ENCODE measurements at places on chromosomes 12 and 14.

GRCh38 chr12:2288001-2288400 lies 235.2 kb downstream of the CACNA1C start:
- no peak for DNase-seq

DNA sequence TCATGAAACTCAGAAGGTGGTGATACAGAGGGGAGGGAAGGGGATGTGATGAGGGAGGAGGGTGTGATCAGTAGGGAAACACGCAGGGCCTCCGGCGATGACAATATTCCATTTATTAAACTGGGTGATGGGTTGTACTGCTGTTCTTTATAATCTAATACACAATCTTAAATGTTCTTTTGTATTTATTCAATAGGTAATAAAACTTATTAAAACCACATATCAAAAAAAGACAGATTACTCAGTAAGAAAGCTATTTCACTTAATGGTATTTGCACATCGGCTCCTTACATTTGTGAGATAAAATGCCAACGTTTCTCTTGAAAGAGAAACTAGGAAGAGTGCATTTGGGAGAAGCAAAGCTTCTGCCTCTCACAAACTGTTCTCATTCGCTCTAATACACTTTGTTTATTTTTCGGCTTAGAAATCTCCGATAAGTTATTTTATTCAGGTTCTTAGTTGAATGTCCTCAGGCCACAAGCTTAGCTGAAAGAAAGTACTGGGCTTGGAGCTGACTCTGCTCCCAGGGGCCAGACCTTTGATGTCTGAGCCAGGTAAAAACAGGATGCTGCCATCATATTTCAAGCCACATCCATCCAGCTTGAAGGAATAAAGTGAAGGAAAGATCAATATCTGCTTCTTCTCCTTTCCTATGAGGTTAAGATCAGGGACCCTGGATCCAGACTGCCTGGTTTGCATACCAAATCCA lies 17.5 kb downstream of the STON2 start:
- no peak for DNase-seq

- no peak for DNase-seq
Measured at GRCh38 chr12:82833481-82833880, 146.8 kb downstream of the TMTC2 start.

- DNase-seq, result no peak
Measured at GRCh38 chr12:49049566-49050224, 10.9 kb downstream of the KMT2D start.

DNA sequence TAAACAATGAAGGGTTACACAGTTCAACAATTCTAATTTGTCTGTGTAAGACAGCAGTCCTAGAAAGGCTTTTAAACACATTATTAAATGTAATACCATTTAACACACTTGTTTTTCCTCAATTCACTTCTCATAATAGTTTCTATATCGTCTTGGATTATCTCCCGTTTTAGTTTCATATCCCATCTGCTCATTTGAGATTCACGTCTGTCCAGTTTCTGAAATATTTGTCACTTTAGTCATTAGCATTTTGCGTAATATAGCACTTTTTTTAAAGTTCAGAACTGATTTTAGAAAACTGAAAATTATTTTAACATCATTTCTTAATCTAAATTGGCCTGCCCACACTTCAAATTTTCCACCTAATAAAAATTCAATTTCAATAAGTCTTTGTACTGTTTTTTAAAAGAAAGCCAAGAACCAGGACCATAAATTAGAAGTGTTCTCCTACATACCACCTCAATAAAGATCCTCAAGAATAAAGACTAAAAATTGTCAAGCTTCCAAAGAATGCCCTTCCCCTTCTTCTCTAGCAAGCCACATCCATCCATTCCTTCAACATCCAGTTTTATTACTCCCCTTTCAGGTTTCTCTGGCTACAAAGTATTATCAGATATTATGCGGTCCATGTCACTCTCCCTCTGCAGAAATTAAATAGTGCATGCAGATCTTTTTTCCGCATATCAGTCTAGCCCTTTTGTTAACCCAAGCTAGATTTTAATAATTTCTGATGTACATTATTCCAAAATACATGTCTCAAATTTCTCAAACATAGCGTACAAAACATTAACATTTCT lies 11.9 kb downstream of the MED13L start:
- DNase-seq, result no peak

- DNase-seq, result no peak
Measured at GRCh38 chr14:80404413-80404812, 193.1 kb upstream of the DIO2 start.

DNA sequence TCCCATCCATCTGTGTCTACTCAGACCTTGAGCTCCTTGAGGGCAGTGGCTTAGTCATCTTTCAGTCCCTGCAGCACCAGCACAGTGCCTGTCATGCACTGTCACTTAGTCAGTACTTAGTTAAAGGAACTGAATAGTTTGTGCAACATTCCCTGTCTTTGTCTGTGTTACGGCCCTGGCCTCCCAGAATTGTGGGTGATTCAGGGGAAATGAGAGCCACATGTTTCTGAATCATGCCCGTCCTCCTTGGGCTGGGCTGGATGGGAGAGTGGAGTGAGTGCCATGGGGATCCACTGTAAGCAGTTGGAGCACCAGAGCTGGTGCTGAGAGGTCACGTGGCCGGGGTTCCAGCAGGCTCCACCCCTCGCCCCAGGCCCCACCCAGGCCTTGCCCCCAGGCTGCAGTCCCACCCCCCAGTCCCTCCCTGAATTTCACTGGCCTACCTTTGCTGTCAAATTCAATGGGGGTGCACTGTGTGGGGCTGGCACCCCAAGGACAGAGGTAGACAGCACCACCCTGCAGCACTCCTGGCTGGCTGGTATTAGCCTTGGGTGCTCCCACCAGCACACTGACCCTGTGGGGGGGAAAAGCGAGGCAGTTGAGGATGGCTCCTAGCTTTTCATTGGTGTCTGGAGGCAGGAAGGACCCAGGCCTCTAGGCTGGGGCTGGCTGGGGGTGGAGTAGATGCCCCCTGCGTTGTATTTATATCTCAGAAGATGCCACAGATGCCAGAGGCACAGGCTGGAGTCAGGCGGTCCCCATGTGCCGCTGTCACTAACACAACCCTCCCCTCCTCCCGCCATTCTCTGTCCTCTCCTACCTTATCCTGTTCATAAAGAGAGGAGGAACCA lies 7.5 kb downstream of the ITGA5 start:
- peak; percentile 33 for DNase-seq

- no peak for DNase-seq
Measured at GRCh38 chr12:86837246-86837645, 581.1 kb upstream of the MGAT4C start.

GRCh38 chr12:4001841-4002240 lies 128.6 kb upstream of the PARP11 start:
- DNase-seq, result no peak

GRCh38 chr14:31994391-31995033 lies 82.6 kb upstream of the ARHGAP5 start:
- no peak for DNase-seq

- no peak for DNase-seq
Measured at GRCh38 chr14:31269634-31270195, 62.1 kb upstream of the HECTD1 start.

DNA sequence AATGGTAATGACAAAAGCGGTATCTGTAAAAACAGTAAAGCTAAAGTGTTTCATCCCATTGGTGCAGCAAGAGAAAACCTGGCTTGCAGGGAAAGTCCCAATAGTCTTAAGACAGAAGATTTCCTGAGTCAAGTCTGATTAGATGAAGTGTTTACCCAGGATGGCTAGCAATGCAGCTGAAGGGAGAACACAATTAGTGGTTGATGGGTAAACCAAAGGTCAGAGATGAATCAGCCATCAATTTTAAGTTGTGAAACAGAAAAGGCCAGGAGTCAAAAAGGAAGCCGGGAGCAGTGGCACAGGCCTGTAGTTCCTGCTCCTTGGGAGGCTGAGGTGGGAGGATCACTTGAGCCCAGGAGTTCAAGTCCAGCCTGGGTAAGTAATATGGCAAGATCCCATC lies 52.6 kb downstream of the SEC23A start:
- DNase-seq, result peak; percentile 25

- no peak for DNase-seq
Measured at GRCh38 chr12:15220451-15220850, 766 bp downstream of the RERG start.

DNA sequence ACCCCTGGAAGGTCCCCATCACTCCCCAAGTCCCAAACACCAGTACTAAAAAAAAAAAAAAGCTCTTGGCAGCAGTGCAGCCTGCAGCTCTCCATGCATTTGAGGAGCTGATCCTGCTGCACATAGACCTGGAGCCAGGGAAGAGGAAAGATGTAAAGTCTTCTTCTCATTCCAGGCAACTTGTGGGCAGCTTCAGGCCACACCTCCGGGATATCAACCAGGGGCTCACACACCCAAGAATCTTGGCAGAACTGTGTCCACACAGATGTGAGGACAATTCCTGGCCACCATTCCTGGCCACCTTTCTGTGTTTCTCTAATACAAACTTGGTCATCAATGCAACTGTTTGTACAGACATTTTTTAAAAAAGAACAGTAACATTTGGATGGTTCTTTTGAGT lies 72.7 kb downstream of the TMEM132C start:
- DNase-seq, result no peak

- no peak for DNase-seq
Measured at GRCh38 chr12:110932046-110932445, 11.7 kb upstream of the MYL2 start.

GRCh38 chr14:81427348-81428058 lies 27.4 kb upstream of the STON2 start:
- no peak for DNase-seq

- DNase-seq, result peak; percentile 49
Measured at GRCh38 chr14:45145214-45145613, 9.5 kb downstream of the FANCM start.

- no peak for DNase-seq
Measured at GRCh38 chr12:98090731-98091130, 424.7 kb upstream of the TMPO start.

DNA sequence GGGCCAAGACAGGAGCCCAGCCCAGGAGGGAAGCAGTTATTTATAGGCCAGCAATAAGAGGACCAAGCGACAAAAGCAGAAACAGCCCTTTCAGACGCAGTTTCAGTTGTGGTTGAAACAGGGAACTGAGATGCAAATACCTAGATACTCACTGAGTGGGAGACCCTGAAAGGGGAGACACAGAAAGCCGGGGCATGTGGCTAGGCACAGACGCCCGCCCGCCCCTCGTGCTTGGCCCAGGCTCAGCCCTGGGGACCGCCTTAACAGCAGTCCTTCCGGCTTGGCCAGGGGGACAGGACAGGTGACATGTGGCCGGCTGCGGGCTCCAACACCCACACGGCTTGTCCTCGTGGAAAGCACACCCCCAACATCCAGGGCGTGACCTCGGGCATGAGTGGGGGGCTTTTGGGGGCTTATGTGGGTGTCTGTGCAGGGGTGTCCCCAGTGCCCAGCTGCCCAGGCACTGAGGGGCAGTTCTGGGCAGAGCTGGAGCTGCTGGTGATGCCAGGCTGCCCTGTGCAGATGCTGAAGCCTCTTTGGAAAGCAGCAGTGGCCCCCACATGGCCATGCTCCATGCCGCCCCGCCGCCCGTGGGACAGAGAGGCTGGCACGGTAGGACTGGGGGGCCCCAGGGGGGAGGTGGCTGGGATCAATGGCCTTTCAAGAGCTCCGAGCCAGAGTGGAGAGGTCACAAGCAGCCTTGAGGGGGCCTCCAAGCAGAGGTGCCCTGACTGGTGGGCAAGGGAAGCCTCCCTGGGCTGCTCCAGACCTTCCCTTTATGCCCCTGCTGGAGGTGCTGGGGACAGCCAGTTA lies 2.1 kb downstream of the PLD4 start:
- peak; percentile 93 for DNase-seq

- no peak for DNase-seq
Measured at GRCh38 chr12:63814146-63814772, 30.2 kb upstream of the SRGAP1 start.

DNA sequence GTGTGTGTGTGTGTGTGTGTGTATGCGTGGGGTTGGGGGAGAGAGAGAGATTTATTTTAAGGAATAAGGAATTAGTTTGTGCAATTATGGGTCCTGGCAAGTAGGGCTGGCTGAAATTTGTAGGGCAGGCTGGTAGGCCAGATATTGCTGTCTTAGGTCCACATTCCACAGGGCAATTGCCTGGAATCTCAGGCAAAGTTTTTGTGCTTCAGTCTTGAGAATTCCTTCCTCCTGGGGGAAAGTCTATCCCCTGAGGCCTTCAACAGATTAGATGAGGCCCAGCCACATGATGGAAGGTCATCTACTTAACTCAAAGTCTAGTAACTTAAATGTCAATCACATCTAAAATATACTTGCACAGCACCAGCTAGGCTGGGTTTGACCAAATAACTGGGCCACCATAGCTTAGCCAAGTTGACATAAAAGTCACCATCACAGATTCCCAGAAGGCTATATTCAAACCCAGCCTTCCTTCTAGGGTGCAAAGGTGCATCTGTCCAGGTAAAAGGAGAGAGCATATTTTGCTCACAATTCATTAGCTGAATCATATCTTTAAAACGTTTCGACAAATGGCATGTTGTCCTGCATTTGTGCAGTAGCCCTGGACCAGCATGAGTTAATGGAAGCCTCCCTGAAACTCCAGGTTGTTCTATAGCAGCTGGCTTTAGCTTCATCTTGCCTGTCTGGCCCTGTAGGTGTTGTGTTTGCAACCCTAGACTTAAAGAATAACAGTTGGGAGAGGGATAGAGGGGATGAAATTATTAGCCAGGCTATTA lies 63.1 kb downstream of the C14orf132 start:
- no peak for DNase-seq

- DNase-seq, result peak; percentile 64
Measured at GRCh38 chr14:76964695-76965094, 63.8 kb downstream of the IRF2BPL start.

GRCh38 chr14:69270795-69271708 lies 11.1 kb downstream of the GALNT16 start:
- DNase-seq, result no peak

DNA sequence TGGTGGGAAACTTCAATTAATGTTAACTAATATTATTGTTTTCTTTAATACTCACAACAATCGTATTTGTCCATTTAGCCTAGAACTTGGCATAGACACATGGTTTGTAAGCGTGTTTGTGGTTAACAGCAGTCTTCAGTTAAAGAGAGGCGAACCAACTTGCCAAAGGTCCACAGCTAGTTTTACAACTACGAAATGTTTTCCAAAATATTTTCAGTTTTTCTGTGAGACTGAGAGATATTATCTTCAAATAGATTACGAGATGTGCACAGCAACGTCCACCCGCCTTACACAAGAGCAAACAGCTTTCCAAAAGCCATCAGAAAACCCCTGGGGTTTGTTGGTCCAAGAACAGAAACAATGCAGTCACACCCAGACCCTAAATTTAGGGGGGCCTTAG lies 58.6 kb upstream of the RASSF3 start:
- no peak for DNase-seq

DNA sequence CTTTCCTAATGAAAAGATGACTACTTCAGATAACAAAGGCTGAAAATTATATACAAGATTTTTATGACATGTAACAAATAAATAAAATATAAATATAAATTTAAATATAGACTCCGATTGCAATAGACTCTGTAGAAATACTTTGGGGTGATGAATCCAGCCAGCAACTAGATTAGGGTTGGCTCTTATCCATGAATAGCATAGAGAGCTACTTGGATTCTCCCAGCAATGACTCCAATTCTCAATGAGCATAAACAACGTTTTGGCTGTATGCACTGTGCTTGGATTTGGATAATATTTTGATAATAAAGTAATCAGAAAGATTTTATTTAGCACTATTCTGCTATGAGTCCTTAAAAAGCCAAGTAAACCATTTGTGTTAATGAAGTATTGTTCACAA lies 58.0 kb upstream of the LRFN5 start:
- DNase-seq, result no peak

Data from GM12865 (cell line).